ENCODE measurements at places on chromosomes 11 and 22. TPM values are rescaled to one million over a fixed set of nuclear protein-coding genes. Genes with fewer than 3 reads are reported as not detected.

OR8D1 gene
- total RNA-seq, result not detected

- no peak for DNase-seq
Measured at GRCh38 chr11:93648158-93648557, 13.3 kb upstream of the CEP295 start.

GRAMD4 gene
- total RNA-seq, result 21.3 TPM

DNA sequence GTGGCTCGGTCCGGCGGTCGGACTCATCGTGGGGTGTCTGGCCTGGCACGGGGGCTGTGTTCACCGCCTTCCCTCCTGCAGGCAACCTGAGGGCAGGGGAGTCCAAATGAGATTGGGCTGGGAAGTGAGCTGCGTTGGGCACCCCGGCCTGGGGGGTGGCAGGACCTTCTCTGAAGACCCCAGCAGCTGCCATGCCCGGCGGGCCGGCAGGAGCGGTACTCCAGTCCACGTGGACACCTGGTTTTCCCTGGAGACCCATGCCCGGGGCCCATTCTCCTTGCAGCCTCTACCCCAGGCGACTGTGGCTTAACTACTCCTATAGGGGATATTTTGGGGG is 24.5 kb downstream of the LRRC10B start:
- no peak for DNase-seq

GRCh38 chr11:65817312-65817834 is 16.4 kb upstream of the SNX32 start:
- DNase-seq, result no peak

GRCh38 chr11:407651-408123 is 7.1 kb downstream of the SIGIRR start:
- DNase-seq, result no peak

SLC22A9 gene
- total RNA-seq, result not detected

GRCh38 chr11:109641549-109641948 is 219.6 kb downstream of the C11orf87 start:
- no peak for DNase-seq

HOATZ gene
- not detected for total RNA-seq

GRCh38 chr11:118406599-118407166 is 5.3 kb downstream of the ATP5MG start:
- DNase-seq, result no peak

- DNase-seq, result no peak
Measured at GRCh38 chr11:34651551-34651950, 30.7 kb downstream of the EHF start.

DNA sequence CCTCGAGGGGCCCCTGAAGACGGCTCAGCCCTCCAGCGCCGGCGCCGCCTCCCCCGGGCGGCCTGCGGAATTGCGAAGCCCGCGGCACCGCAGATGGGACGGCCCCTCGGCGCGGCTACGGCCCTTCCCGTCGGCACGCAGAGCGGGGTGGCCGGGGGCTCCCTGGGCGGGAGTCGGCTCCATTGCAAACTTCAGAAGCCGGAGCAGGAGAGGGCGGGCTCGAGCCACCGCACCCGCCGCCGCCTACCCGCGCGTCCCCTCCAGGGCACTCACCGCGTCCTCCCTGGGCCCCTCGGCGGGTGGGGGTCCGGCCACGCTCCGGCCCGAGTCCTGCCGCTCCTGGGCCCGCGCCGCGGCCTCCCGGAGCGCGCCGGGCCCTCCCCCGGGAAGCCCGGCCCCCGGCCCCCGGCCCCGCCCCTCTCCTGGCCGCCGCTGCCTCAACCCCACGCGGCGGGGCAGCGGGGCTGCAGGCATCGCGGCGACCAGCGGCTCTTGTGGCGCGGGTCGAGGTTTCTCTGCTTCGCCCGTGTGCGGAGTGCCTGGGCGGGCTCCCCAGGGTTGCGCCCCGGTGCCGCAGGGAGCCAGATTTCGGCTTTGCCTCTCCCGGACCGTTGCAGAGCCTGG is at the start of gene PACSIN3:
TSS of gene PACSIN3 (minus strand) at position 359 of the 624 bp plus-strand sequence. CDS start 3,707 bp downstream, outside the sequence.
- DNase-seq, result no peak

- DNase-seq, result no peak
Measured at GRCh38 chr22:24069721-24070120, 58.6 kb downstream of the CABIN1 start.

NTM gene
- total RNA-seq, result 2.1 TPM

- DNase-seq, result no peak
Measured at GRCh38 chr11:58285483-58286040, 17.5 kb upstream of the OR10W1 start.

MUC5AC gene
- total RNA-seq, result not detected

- DNase-seq, result no peak
Measured at GRCh38 chr22:32331918-32332725, 25.5 kb upstream of the RFPL3 start.

- DNase-seq, result no peak
Measured at GRCh38 chr11:128291835-128292234, 295.5 kb downstream of the ETS1 start.

GRCh38 chr11:112656772-112657428 is 304.3 kb upstream of the NCAM1 start:
- DNase-seq, result no peak

OR51B4 gene
- not detected for total RNA-seq

DNA sequence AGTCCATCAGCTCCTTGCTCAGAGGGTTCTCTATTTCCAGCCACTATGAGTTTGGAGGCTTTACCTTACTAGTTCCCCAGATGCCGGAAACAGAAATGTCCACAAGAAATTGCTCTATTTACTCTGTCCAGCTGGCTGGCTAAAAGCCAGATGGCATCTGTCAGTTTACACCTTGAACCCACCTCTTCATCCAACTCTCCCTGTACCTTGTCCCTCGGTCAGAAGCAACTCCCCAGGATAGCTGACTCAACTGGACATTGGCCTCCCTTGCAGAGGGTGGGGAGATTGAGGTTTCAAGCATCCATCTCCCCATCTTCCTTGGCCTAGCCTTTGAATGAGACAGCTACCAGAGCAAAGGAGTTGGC is 1.7 kb downstream of the C2CD2L start:
- DNase-seq, result no peak

DNA sequence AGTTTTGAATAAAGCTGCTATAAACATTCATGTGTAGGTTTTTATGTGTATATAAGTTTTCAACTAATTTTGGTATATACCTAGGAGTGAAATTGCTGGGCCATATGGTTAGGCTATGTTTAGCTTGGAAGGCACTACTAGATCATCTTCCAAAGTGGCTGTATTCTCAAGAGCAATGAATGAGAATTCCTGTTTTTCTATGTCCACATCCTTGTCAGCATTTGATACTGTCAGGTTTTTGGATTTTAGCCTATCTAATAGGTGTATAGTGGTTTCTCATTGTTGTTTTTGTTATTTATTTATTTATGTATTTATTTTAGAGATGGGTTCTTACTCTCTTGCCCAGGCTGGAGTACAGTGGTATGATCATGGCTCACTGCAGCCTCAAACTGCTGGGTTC is 26.3 kb upstream of the CLTCL1 start:
- DNase-seq, result no peak

DNA sequence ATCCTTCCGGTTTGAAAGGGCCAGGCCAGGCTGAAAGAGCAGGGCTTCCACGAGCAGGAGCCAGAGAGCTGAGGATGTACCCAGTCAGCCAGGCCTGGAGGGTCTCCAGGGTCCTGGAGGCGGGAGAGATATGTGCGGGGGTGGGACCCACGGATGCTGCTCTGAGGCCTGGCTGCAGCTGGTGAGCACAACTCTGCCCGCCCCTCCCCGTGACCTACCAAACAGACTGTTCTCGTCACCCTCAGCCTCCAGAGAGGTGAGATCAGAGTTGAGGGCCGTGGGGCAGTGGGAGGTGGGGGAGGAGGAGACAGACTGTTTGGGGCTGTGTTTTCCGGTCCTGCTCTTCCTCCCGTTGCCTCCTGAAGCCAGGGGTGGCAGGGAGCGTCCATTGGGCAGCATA is 42.2 kb downstream of the TRIOBP start:
- DNase-seq, result no peak

DNA sequence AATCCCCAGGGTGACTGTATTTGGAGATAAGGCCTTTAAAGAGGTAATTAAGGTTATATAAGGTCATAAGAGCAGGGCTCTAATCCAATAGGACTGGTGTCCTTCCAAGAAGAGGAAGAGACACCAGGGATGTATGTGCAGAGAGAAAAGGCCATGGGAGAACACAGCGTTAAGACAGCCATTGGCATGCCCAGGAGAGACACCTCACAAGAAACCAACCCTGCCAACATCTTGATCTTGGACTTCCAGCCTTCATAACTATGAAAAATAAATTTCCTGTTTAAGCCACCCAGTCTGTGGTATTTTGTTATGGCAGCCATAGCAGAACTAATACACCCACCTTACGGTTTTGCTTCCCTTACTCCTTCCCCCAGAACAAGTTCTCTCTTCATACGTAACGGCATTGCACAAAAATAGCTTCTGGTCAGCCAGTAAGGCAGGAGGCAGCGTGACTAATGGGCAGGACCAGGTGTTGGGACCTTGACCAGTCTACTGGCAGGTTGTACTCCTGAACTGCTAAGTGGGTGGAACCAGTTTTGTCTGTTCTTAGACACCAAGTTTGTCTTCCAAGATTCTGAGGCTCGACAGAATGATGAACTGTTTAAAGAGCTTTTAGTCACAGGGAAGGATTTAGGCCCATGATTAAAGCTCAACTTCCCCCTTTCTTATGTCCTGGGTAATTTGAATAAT is 31.9 kb upstream of the UPB1 start:
- no peak for DNase-seq

GRCh38 chr11:3021125-3021524 is 29.0 kb upstream of the NAP1L4 start:
- no peak for DNase-seq

DNA sequence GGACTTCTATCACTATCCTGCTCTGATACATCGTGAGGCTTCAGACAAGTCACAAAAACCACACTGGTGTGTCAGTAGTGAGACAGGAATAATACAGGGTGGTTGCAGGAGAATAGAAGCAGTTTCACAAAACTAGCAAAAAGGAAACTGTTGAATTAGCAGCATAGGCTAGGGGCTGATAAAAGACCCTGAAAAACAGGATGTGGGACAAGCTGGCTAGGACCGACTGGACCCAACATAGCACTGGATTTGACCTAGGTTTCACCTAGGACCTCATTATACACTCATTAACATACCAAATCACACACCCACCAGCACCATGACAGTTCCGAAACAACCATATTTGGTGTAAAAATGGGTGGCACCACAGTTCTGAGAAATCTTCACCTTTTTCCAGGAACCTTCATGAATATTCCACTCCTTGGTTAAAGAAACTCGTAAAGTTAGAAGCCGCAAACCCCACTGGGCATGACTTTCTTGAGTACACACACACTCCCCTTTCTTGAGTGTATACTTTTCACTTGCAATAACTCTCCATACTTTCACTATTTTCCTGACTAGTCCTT is 76.2 kb downstream of the SLC1A2 start:
- no peak for DNase-seq

DDI1 gene
- not detected for total RNA-seq

DNA sequence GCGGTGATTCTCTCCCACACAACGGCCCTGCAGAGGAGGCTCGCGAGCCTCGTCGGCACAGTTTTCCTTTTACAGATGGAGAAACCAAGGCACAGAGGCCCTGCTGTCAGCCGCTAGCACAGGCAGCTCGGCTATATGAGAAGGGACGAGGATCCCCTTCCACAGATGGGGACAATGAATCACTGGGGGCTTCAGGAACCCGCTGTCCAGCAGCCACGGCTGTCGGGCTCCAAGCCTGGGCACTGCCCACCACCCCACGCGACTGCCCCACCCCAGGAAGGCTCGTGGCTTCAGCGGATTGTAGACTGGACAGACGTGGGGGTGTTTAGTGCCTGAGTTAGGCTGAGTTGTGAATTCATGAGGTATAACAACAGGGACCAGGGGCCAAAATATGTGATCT is 17.2 kb upstream of the FGF3 start:
- DNase-seq, result no peak

GRCh38 chr11:45184640-45185039 is 38.2 kb downstream of the PRDM11 start:
- no peak for DNase-seq

VSIG10L2 gene
- not detected for total RNA-seq

GRCh38 chr11:71425409-71425808 is 22.8 kb downstream of the DHCR7 start:
- DNase-seq, result no peak

DNA sequence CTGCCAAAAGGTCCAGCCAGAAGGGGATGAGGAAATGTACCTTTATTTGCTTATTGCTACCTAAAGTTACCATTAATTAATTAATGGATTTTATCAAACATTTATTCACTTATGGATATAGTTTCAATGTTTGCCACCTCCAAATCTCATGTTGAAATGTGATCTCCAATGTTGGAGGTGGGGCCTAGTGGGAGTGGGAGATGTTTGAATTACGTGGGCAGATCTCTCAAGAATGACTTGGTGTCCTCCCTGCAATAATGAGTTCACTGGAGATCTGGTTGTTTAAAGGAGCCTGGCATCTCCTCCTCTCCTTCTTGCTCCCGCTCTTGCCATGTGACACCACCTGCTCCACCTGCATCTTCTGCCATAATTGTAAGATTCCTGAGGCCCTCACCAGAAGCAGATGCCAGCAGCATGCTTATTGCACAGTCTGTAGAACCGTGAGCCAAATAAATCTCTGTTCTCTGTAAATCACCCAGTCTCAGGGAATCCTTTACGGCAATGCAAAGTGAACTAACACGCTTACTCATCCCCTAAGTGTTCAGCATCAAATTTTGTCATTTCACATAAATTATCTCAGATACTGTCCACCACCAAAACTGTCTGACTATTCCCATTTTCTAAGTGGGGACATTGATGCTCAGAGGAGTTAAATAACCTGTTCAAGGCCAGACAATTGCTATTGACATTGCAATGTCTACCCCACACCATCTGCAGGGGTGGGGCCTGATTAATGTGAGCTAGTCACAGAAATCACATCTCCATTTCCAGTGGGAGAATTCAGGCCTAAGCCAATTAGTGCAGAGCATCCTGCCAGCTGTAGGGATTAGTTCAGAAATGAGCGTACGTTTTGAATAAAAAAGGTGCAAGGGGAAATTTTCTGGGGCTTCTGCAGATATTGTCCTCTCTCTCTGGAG is 51.6 kb upstream of the SYN3 start:
- no peak for DNase-seq

- no peak for DNase-seq
Measured at GRCh38 chr22:50221410-50222300, 20.8 kb downstream of the SELENOO start.
